ENCODE measurements at places on chromosomes 11 and 22.

- DNase-seq = no peak
Measured at GRCh38 chr11:61406067-61406466, 13.7 kb downstream of the TMEM216 start.

DNA sequence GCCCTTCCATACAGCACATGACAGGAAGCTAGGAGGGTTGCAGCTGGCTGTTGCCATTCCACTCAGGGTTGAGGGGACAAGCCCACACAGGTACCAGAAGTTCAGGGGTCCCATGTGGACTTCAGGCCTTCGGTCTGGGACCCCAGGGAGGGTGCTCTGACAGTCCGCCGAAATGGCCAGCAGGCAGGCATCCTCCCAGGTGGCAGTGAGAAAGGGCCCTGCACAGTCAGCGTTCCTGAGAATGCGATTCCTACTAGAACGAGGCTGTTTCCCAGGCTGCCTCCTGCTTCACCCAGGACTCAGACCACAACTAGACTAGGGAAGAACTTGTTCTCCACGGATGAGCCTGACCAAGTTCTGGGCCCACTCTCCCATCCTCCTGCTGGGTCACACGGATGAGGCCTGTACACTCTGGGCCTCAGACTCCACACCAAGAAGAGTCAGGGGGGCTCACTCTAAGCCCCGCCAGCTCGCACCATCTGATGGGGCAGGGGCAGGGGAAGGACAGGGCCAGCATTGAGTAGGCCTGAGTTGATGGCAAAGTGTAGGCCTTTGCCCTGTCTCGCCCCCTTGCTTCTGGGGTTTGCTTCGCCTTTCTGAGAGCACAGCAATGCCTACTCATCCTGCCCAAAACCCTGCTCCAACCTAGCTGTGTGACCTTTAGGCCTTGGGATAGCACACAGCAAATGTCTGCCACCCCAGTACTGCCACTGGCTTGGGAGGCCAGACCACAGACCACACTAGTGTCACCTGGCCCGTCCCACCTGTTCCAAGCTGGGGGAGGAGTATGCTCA is 14.0 kb downstream of the KCNQ1OT1 start:
- no peak for DNase-seq

- DNase-seq = no peak
Measured at GRCh38 chr22:47260551-47260950, 498.1 kb downstream of the TBC1D22A start.

- no peak for DNase-seq
Measured at GRCh38 chr22:46758867-46759290, 3.6 kb upstream of the TBC1D22A start.

DNA sequence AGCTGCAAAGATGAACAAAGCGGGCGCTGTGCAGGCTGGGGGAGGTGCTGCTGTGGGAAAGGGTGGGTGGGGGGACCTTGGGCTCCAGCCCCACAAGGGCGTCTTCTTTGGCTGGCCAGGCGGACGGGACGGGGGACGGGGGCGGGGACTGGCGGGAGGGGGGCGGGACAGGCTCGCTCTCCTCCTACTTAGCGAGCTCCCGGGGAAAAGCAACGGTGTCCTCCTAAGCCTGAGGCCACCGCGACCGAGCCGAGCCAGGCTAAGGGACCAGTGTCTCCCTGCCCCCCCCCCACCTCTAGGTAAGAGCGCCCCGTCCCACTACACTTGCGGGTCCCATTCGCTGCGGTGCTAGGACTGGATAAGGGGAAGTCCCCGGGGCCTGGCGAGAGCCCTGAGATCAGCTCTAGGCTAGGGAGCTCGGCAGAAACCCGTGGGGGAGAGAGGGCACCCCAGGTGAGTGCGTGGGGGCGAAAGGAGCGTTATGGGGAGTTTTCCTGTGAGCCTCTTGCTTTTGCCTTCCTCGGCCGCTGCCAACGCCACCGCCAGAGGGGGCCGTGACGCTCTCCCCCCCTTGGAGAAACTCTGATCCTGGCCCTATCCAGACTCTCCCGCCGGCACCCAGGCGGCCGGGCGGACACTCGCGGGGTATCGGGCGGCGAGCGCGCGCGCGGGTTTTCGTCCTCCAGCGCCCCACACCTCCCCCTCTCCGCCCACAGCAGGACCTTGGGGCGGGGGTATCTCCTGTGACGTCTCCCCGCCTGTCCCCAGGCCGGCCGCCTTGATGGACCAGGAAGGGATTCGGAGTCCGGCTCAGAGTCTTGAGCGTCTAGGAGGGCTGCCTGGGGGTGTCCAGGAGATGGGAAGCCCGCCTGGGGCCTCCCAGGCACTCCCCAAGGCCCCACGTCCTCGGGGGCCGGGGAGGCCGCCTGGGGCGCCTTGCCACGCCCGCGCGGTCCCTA is at the start of gene PHLDB1:
Gene PHLDB1, plus strand, starts transcription at position 215 of the 959 bp plus-strand sequence. CDS start 6,222 bp downstream, outside the sequence.
- peak; percentile 43 for DNase-seq

GRCh38 chr11:16789063-16789420 is 50.6 kb downstream of the C11orf58 start:
- DNase-seq = no peak

- DNase-seq = no peak
Measured at GRCh38 chr11:92765965-92766371, 203.5 kb upstream of the MTNR1B start.

DNA sequence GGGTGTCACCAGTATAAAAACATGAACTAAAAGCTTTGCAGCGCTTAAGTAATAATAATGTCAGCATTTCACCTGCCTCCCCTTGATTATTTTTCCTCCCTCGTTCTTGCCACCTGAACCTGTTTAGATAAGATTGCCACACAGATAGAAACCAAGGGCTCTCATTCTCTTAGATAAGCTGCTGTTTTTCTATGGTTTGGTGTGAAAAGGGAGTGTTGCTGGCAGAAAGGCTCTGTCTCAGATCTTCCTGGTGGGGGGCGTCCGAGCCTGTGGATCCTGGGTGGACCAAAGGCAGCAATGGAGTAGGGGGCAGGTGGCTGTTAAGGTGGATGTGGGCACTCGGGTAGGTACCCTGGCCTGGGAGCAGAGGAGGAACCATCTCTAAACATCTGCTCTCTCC is 147.5 kb downstream of the ST3GAL4 start:
- DNase-seq = no peak
